ENCODE measurements at places on chromosomes 16 and 17.

GRCh38 chr16:85947230-85948137, 48.5 kb downstream of the IRF8 start:
- peak; percentile 9 for DNase-seq

DNA sequence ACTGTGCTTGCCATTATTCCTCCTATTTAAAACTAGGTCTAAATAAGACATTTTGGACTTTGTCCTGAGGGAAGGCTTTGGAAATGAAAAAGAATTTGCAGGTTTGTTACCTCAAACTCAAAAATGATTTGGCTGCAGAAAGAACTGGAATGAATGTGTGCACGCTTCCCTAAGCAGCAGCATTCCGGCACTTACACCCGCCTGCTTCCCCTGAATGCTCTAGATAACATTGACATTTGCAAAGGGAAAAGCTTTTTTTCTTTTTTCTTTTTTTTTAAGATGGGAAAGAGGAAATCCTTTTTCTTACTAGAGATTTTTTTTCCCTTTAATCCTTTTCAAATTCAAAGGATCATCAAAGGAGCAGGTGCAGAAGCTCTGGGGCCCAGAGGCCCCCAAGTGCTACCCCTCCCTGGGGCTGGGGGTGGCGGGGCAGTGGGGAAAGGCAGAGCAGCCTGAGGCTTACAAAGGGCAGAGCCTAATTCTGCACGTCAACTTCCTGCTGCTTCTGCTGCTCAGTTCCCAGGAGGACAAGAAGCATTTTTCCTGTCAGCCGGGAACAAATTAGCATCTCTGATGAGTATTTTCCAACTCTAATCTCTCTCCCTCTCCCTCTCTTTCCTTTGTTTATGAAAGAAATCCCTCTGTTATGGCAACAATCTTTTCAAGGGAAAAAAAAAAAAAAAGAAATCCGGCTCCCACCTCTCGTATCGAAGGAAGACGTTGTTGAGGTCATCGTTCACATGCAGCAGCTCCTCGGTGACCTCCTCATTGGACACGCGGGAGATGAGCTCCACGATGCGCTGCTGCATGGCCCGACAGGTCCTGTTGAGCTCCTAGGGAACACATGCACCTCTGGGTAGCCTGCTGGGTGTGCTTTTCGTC, 32.1 kb upstream of the SREBF1 start:
- no peak for DNase-seq

GRCh38 chr17:7034955-7035590, 742 bp upstream of the SLC16A13 start:
- DNase-seq, result peak; percentile 71

DNA sequence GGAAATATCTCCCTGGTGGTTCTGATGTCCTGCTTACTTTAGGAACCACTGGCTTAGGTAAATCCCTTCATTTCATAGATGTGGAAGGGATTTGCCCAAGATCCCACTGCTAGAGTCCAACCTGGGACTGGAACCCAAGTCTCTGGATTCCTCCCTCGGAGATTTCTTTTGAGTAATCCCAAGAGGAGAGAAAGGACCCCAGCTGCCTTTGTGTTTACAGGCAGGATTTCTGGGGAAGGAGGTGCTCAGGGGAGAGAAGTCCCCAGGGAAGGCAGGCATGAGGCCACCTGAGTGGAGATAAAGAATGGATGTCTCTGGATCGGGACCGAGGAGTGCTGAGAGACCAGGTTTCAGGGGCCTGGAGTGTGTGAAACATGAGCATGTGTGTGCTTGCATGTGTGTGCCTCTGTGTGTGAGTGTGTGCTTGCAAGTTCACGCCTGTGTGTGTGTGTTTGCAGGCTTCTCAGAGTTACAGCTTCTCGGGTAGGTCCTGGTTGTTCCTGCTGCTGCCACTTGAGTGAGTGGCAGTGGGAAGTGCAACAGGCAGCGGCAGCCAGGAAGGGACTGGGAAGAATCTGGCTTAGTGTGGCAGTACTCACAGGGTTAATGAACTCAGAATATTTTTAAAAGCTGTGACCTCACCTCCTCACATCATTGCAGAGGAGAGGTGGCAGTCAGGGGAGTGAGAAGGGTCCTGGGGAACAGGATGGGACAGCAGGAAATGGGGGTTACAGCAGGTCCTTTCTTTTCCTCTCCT, 2.2 kb downstream of the KCNH6 start:
- DNase-seq, result no peak

GRCh38 chr17:71765437-71765836, 355.4 kb upstream of the SOX9 start:
- DNase-seq, result no peak

DNA sequence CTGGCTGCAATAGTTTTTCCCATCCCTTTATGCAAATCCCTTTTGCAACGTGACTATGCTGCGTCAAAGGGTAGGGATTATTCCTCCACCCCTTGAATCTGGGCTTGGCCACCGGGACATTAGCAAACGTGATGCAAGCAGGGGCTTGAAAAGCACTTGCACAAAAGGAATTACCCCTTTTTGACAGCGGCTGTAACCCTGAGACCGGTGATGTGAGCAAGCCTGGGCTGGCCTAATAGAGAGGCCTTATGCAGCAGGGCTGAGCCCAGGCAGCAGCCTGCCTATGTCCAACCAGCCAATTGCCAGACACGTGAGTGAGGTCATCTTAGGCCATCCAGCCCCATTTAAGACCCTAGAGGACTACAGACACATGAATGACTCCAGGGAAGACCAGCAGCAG, 30.4 kb upstream of the PAFAH1B1 start:
- no peak for DNase-seq

- no peak for DNase-seq
Observed at GRCh38 chr16:2949705-2950352, 14.2 kb upstream of the KREMEN2 start.

- no peak for DNase-seq
Observed at GRCh38 chr17:50550661-50551432, 3.9 kb downstream of the SPATA20 start.

DNA sequence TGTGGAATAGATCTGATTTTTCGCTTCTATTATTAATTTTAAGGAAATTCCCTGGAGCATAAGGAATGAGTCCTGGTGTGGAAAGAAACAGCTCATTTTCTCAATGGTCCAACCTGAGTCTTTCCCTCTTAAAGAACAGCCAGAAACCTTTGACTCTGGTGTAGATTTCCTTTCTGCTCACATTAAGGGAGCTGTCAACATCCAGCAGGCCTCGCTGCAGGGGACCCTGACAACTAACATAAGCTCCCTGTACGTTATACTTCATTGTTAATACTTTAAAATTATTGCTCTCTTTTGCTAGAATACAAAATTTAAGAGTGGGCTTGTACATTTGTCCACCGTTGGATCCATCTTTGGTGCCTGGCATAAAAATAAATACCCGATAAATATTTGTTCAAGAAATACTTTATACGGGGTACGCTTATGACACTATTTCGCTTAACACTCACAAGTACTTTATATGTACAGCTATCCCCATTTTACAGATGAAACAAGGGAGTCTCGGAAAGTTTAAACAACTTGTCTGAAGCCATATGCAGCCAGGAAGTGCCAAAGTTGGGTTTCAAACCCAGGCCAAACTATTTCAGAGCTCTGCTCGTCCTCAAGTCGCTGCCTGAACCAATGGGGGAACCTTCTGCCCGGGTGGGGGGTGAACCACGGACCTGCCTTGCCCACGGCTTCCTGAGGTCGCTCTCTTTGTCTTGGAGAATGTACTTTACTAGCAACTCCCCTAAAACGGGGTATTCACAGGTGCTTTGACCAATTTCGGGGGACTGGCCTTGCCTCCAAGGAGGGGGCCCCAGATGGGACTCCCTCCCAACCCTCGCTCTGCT, 611 bp downstream of the SMARCE1 start:
- DNase-seq, result peak; percentile 62

GRCh38 chr16:72241930-72242329, 70.0 kb upstream of the PMFBP1 start:
- no peak for DNase-seq
